Activated T-cell treated with anti-CD3 and anti-CD28 coated beads, Interleukin-2, amount 50 U/mL, for 48 hours (primary cell): ENCODE measurements at places on chromosomes 5 and 9.

DNA sequence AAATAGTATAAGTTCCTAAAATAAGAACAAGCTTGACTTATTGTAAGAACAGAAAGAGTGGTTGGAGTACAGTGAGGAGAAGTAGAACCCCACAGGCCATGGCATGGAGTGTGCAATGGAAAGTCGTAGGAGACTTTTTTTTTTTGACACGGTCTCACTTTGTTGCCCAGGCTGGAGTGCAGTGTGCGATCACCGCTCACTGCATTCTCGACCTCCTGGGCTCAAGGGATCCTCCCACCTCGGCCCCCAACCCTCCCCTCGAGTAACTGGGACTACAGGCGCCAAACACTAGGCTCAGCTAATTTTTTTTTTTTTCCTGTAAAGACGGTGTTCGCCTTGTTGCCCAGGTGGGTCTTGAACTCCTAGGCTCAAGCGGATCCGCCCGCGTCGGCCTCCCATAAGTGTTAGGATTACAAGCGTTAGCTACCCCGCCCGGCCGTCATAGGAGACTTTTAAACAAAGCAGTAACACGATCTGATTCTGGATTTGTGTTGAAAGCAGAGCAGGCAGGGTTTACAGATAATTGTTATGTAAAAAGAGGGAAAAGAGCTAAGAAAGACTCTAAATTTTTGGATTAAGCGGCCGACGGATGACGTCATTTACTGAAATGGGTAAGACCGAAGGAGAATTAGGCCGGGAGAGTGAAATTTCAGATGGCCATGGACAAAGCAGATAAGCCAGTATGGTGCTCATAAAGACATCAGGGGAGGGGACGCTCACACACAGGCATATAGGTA, 752 bp downstream of the TSTD2 start:
- peak; percentile 50 for DNase-seq

DNA sequence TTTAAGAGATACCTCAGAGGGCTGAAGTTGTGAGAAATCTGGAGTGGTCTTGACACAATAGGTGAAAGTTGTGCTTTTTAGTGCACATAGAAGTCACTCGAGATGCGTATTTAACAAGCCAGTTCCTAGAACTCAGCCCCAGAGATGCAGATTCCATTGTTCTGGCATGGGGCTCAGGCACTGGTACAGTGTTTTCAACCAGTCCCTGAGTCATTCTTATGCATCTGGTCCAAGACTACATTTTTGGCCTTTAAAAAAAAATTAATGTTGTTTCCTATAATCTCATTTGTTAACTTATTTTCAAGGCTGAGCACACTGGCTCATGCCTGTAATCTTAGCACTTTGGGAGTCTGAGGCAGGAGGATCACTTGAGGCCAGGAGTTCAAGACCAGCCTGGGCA, 29.6 kb downstream of the PTTG1 start:
- DNase-seq = no peak

DNA sequence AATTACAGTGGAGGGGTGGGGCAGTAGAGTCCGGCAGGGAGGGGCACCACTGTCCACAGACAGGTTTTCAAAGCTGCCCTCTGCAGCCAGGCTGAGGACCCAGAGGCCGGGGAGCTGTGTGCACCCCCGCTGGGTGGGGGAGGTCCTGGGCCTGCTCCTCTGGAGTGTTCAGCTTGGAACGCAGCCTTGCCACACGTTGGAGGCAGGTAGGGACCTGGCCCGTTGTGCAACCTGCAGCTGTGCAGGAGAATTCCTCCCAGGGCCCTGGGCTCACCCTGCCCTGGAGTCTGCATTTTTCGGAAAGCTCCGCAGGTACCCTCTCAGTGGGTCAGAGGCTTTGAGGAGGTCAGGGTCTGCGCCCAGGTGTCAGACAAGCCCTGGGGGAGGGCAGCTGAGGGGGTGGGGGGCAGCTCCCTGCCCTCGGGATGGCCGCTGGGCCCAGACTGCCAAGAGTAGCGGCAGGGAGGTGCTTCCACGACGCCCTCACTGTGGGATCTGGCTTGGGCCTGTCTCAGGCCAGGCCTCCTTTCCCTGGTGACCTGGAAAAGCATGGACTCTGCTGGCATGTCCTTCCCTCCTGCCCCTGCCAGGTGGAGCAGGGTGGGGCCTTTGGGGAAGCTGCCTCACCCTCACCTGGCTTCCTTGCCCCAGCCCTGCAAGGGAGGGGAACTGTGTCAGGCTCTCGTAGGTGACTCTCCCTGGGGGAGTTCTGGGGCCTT, 29.5 kb downstream of the RXRA start:
- no peak for DNase-seq

DNA sequence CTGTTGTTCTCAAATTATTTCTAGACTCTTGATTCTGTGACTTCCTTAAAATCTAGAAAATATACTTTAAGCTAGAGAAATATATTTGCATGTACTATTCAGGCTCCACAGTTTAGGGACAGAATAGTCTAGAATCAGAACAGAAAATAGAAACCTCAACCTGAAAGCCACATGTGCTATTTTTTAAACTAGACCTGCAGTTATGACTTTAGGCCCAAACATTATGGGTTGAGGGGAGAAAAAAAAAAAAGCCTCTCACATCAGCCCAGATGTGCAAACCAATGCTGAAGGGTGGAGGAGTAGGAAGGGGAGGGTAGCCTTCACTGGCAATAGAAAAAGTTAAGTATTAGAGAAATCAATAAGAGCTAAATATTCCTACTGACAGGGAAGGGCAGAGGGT, 35.7 kb downstream of the ELL2 start:
- DNase-seq = no peak

DNA sequence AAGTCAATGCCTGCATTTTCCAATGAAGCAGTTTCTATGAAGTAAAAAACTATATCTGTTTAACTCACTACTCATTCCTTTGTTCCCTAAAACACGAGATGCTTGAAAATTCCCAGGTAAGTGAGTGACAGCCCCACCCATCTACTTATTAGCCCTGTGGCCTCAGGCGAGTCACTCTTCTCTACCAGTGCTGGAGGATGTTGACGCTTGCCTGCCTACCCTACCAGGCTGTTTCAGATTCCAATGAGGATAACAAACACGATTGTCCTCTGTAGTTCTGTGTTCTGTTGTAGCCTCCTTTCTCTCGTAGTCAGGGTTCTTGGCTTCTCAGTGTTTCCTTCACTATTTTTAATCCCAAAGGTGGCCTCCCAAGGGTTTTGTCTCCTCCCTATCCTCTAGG, 388.8 kb downstream of the KDM4C start:
- no peak for DNase-seq

- no peak for DNase-seq
Measured at GRCh38 chr9:131899296-131900228, 159.7 kb upstream of the RAPGEF1 start.

- no peak for DNase-seq
Measured at GRCh38 chr5:181120306-181120705, 10.7 kb downstream of the OR2V1 start.

- peak; percentile 83 for DNase-seq
Measured at GRCh38 chr9:93098236-93098946, 2.4 kb downstream of the CARD19 start.

DNA sequence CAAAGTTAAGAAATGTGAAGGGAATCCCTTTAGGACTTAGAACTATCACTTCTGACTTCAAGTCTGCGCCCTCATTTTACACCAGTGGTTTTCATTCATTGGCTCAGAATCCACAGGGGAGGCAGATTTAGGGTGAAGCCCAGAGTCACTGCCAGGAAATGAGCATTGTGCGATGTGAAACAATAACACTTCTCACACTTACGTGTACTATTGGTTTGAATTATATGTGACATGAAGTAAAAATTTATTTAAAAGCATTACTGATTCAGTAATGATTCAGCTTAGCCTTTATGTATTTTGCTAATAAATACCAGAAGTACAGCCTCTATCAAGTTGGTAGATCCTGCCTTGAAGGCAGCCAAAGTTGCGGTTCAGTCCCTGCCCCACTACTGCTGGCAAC, 98.6 kb downstream of the PAM start:
- DNase-seq = peak; percentile 25

GRCh38 chr9:98784831-98785806, 11.2 kb downstream of the ANKS6 start:
- no peak for DNase-seq

- DNase-seq = no peak
Measured at GRCh38 chr9:85859765-85860164, 81.2 kb upstream of the NAA35 start.

GRCh38 chr9:75063556-75064305, 24.2 kb downstream of the NMRK1 start:
- DNase-seq = no peak

DNA sequence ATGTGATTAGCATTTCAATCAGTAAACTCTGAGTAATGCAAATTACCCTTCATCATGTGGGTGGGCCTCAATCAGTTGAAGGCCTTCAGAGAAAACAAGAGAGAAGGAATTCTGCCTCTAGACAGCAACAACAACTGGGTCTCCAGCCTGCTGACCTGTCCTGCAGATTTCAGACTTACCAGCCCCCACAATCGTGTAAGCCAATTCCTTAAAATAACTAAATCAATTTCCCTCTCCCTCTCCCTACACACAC, 41.7 kb upstream of the FBXW11 start:
- no peak for DNase-seq
